ENCODE measurements at places on chromosomes 5 and 9. TPM values are rescaled to one million over a fixed set of nuclear protein-coding genes. Genes with fewer than 3 reads are reported as not detected.

Gene TEX48
- total RNA-seq, result not detected

Gene MELK
- total RNA-seq, result 1.1 TPM

Gene N4BP3
- total RNA-seq, result 2.0 TPM

DNA sequence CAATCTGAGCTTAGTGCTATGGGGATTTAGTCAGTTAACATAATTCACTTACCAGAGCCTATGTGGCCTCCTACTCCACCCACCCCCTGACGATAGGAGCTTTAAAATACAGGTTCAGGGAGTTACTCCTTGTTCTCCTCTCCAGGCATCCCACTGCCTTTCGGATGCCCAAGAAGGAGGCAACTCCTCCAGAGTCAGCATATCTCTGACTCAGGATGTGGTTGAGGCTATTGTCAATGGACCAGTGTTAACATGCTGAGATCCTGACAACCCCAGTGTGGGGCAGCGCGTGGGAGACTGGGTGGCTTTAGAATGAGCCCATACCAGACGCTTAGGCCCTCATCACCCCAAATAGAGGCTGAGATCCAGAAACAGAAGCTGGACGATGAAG is 27.4 kb downstream of the BICD2 start:
- no peaks in the 10 kb centered on the region for H3K4me1 ChIP-seq
- H3K36me3 ChIP-seq, result no peaks in the 10 kb centered on the region
- DNase-seq, result no peak
- no peak overlapping the region for H3K27ac ChIP-seq
- H3K4me3 ChIP-seq, result no peak overlapping the region

Gene C7
- 327 TPM for total RNA-seq
